ENCODE measurements at places on chromosomes 2 and 18.

- DNase-seq = no peak
Measured at GRCh38 chr2:204491528-204491927, 53.7 kb upstream of the PARD3B start.

GRCh38 chr2:171247741-171248662 lies 87.3 kb upstream of the TLK1 start:
- peak; percentile 12 for DNase-seq

DNA sequence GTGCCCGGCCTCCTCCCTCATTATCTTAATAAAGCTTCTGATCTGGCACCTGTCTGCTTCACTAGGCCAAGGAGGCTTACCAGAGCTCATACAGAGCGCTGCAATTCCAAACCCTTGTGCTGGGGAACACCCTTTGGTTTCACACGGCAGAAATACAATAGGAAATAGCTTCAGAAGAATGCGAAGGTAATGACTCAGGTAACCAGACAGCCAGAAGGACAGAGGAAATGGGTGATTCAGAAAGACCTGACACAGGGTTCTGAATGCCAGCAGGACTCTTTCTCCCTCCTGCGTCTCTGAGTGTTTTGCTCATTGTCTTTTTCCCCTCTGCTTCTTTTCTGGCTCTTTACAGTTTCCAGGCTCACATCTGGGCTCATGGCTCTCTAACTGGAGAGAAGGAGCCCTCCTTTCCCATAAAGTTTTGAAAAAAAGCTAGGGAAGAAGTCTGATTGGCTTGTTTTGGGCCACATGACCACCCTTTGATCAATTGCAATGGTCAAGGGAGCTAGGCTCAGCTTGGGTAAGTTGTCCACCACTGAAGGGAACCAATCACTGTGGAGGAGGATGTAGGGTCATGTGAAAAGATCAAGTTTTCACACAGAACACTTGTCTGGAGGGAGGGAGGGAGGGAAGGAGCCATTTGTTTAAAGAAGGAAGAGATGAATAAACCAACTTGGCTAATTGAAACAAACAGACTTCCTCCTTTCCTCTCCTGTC lies 90.5 kb upstream of the UPP2 start:
- no peak for DNase-seq

GRCh38 chr18:596288-596881 lies 403 bp upstream of the CLUL1 start:
- peak; percentile 3 for DNase-seq

- DNase-seq = no peak
Measured at GRCh38 chr2:149129433-149129832, 90.9 kb downstream of the LYPD6B start.

DNA sequence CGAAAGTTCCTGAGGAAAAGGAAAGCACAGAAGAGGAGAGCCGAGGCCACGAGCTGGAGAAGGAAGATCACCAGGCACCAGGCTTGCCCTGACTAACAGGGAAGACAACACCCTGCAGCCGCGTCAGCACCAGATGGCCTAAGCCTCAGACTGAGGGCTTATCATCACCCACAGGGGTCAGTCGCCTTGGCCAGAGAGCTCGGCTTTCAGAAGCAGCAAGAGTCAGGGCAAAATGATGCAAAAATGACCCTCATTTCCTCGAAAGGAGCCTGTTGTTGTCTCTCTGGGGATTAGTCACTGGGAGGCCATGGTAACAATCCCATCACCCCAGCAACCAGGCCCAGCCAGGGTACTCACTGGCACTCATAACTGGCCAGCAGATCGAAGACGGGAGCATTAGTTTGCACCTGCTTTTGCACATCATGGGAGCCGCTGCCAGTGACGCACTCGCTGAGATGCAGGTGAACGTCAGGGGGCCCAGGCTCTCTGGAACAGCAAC lies 42.7 kb upstream of the ZFP36L2 start:
- no peak for DNase-seq

DNA sequence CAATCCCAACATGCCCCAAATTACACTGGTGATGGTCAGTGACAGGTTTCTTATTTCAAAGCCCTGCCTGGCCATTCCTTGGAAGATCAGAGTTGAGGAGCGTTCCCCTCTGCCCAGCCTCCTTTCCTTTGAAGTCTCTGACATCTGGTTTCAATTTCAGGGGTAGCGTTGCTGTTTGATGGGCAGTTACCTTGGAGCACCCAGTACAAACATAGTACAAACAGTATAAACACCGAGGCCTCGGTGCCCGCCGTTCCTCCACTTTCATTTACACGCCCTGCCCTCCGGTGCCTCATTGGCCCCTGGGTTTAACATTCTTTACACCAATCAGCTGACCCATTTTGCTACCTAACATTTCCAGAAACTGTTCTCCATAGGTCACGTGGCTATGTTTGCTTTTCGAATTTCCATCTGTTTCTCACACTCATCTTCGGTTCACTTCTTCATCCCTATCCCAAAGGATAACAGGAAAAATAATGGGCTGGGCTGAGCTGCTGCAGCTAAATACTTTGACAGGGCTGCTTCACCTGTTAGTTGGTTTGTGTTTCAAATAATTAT lies 65.6 kb downstream of the NRP2 start:
- DNase-seq = no peak

- DNase-seq = no peak
Measured at GRCh38 chr2:229543176-229543873, 171.0 kb downstream of the DNER start.

DNA sequence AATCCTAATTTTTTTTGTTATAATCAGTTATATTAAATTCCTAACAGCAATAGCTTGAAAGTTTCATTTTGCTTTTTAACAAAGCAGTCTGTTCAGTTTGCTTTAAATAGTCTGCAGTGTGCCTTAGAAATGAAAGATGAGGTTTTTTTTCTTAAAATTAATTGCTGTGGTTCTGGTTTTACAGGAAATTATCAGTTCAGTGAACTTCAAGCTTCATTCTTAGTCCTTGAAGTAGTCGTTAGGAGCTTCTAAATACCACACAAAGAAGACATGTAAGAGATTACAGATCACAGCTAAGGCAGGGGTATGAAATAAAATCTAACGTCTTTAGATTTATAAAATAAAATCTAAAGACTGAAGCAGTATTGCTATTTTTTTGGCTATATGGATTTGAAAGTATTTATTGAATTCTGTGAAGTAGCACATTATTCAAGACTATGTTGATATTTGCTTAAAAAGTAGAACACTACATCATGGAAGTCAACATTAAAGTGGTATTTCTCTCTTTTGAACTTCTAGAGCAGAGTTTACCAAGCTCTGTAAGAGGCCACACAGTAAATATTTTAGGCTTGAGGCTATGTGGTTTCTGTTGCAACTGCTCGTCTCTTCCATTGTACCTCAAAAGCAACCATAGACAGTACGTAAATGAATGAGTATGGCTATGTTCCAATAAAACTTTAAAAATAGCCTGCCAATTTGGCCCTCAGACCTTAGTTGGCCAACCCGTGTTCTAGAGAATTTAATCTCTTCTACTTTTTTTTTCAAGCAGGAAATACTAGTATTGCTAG lies 81.5 kb upstream of the STON1 start:
- DNase-seq = no peak

DNA sequence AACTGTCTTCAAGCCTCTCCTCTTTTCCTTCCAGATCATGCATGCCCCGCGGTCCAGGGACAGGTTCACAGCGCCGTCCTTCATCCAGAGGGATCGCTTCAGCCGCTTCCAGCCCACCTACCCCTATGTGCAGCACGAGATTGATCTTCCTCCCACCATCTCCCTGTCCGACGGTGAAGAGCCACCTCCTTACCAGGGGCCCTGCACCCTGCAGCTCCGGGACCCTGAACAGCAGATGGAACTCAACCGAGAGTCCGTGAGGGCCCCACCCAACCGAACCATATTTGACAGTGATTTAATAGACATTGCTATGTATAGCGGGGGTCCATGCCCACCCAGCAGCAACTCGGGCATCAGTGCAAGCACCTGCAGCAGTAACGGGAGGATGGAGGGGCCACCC lies 81.3 kb downstream of the FAM210A start:
- DNase-seq = no peak

- DNase-seq = no peak
Measured at GRCh38 chr18:79507076-79507545, 111.4 kb downstream of the NFATC1 start.

- DNase-seq = no peak
Measured at GRCh38 chr2:228709788-228710371, 528.4 kb upstream of the SPHKAP start.

- DNase-seq = no peak
Measured at GRCh38 chr2:1718339-1719220, 25.7 kb downstream of the PXDN start.

- no peak for DNase-seq
Measured at GRCh38 chr2:227881866-227882517, 10.6 kb downstream of the DAW1 start.

GRCh38 chr18:57095884-57096283 lies 51.0 kb upstream of the BOD1L2 start:
- no peak for DNase-seq

- DNase-seq = no peak
Measured at GRCh38 chr2:223044092-223044836, 7.7 kb upstream of the KCNE4 start.

DNA sequence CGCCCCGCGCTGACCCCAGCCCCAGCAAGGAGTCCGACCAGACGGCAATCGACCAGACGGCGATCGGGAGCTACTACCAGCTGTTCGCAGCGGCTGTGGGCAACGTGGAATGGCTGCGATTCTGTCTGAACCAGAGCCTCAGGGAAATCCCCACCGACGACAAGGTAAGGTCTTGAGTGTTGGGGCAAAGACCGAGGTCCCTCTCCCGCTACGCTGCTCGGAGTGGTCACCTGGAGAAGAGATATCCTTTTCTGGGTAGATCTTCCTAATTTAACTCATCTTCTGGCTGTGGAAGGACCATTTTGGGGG lies 704 bp downstream of the ANKRD53 start:
- DNase-seq = no peak

DNA sequence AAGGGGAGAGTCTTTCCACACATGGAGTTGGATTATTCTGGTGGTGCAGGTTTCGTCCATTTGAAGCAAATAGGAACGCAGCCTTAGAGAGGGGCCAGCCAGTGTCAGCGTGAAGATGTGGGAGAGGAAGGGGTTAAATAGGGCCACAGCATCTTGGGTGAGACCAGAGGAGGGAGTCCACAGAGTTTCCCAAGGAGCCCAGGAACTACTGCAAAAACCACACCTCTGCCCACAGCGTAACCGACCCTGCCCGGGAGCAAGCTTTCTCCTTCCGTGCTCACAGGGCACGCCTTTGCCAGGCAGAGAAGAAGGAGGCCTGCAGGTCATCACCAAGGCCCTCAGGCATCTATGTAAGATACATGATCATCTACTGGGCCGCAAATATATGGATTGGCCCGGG lies 314.5 kb downstream of the AGAP1 start:
- no peak for DNase-seq

DNA sequence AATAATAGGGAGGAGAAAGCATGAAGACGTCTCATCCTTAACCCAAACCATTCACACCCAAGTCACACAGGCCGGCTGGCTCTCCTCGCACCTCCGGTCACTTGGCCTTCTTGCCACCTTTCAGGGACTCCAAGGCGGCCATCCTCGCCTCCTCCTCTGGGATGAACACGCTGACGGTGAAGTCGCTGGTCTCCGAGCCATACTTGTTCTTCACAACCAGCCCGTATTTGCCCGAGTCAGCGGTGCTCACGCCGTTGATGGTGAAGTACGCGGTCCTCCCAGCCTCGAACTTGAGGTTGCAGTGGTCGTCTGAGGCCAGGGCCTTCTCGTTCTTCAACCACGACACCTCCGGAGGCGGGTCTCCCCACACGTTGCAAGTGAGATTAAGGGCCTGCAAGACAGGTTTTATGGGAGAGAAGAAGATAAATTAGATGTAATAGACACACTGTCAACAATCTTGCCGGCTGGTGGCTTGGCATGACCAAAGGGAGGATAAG lies 54.3 kb upstream of the LPIN2 start:
- DNase-seq = no peak

GRCh38 chr2:227456772-227457171 lies 15.2 kb upstream of the AGFG1 start:
- peak; percentile 58 for DNase-seq

DNA sequence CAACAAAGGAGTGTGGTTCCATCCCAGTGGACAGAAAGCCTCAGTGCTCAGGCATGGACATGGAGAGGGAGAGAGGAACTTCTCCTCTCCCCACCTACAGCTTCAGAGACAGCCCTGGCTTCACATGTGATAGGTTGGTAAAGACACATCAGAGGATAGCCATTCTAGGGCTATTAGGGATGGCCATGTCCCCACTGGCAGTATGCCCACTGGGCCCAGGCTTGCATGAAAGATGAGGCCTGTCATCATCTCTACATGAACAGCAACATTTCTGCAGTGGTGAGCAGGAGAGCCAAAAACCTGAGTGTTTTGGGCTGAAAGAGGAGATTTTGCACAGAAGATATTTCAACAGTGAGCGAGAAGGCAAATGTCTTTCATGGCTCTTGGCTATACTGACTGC lies 517.2 kb downstream of the NR4A2 start:
- DNase-seq = no peak

GRCh38 chr18:48728204-48728833 lies 189.5 kb downstream of the CTIF start:
- no peak for DNase-seq

DNA sequence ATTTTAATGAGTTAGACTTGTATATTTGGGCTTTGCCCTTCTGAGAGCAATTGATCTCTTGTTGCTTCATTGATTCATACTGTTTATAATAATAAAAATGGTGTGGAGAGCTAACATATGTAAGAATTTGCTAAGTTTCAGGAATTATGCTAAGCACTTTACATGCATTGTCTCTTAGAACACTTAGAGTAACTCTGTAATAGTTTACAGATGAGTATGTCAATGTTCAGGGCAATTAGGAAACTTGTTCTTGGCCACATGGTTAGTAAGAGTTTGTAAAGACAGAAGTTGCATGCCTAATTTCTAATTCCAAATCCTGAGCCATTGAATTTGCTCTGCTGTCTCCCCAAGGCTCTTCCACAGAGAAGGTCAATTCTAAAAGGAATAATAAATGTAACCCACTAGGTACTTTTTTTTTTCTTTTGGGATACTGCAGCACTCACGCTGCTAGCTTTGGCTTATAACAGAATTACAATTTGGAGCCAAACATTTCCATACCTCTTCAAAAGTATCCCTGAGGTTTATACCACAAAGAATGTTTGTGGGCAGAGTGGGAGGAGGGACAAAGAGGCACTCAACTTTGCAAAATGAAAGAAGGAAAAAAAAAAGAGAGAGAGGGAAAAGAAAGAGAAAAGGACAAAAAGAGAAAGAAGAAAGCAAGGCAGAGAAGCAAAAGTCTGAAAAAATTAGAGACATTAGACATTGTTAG lies 232.4 kb downstream of the CALCRL start:
- DNase-seq = no peak

DNA sequence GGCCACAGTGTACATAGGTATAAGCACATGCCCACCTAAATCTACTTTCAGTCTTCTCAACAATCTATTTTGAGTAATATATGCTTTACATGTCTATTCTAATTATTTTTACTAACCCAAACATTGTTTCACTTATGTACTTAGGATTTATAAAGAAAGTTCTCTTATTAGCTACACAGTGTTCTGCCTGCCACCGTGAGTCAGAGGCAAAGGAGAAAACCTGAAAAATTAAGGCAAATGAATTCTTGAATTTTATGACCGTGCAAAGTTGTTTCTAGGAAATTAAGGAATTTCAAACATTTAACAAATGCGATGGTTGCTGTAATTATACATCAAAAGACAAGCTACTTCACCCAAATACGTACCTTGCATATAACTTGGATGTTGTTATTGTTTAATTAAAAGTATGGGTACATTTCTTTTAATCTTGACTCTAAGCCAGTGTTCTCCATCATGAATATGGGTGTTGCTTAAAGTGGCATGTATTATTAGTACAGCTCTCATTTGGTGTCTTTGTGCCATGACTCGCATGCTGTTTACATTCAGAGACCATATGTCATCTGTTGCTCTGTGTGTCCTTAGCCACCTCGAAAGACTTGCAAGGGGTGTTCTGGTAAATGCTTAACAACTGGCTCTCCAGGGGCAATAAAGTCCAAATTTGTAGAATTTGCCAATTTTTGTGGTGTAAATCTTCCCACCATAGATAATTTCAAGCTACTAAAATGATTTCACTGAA lies 154.3 kb upstream of the FN1 start:
- DNase-seq = no peak

All from activated CD4-positive, alpha-beta T cell treated with anti-CD3 and anti-CD28 coated beads for 48 hours (primary cell).